ENCODE measurements at places on chromosomes 3 and 15. TPM values are rescaled to one million over a fixed set of nuclear protein-coding genes. Genes with fewer than 3 reads are reported as not detected.

DNA sequence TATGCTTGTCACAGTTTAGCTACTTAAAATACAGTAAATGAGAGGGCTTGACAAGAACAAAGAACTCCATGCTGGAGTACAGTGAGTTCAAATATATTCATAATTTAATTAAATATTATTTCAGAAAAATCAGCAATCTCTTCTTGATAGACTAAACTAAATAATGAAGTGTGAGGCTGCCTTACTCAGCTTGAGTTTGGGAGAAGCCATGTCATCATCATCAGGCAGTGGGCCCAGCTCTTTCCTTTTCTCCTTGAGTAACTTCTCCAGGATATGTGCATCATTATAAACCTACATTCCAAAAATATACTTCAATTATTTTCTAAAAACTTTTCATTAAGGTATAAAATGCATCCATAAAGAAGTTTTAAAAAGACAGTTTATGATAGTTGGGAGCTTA lies 70.5 kb downstream of the PBRM1 start:
- H3K36me3 ChIP-seq, result no peaks in the 10 kb centered on the region
- no peaks in the 10 kb centered on the region for H3K4me1 ChIP-seq
- H3K27ac ChIP-seq, result no peak overlapping the region
- DNase-seq, result no peak
- no peak overlapping the region for H3K4me3 ChIP-seq

DNA sequence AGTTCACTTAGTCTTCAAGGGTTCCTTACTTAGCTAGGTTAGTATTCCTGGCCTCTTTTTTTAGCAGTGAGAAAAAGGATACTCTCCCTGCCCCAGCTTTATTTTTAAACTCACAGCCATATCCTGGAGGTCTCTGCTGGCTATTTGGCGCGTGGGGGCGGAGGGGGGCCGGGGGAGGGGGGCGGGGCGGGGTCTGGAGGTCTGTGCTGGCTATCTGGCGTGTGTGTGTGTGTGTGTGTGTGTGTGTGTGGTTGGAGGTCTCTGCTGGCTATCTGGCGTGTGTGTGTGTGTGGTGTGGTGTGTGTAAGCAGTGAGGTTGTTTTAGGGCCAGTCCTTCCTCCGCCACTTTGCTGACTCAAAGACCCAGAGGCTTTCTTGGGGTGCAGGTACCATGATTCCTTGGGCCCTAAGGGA lies 579 bp upstream of the PLAAT1 start:
- H3K27ac ChIP-seq, result no peak overlapping the region
- no peaks in the 10 kb centered on the region for H3K4me1 ChIP-seq
- H3K36me3 ChIP-seq, result no peaks in the 10 kb centered on the region
- no peaks in the 10 kb centered on the region for H3K27me3 ChIP-seq
- peak overlapping the region; percentile 33 for H3K4me3 ChIP-seq
- no peak for DNase-seq

DNA sequence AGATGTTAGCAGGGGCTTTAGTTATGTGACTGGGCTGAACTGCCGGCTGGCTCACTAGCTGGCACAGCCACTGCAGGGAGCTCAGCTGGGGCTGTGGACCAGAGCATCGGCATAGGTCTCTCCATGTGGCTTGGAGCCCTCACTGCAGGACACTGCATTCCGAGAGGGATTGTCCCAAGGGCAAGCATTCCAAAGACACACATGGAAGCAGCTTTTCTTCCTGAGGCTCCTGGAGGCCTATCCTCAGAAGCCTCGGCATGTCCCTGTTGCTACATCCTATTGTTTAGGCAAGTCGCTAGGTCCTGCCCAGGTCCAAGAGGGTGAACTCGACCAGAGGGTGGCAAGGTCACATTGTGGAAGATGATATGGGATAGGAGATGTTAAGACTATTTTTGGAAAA lies 209.8 kb downstream of the PLCL2 start:
- H3K27ac ChIP-seq, result no peak overlapping the region
- H3K27me3 ChIP-seq, result no peaks in the 10 kb centered on the region
- peak; percentile 35 for DNase-seq
- no peaks in the 10 kb centered on the region for H3K36me3 ChIP-seq
- no peaks in the 10 kb centered on the region for H3K4me1 ChIP-seq
- no peak overlapping the region for H3K4me3 ChIP-seq

- no peaks in the 10 kb centered on the region for H3K36me3 ChIP-seq
- H3K27ac ChIP-seq, result no peak overlapping the region
- no peak overlapping the region for H3K4me3 ChIP-seq
- no peak for DNase-seq
- peaks cover 21% of the 10 kb centered on the region for H3K4me1 ChIP-seq
- H3K27me3 ChIP-seq, result no peaks in the 10 kb centered on the region
Observed at GRCh38 chr3:194951931-194952582, 266.4 kb downstream of the FAM43A start.

DNA sequence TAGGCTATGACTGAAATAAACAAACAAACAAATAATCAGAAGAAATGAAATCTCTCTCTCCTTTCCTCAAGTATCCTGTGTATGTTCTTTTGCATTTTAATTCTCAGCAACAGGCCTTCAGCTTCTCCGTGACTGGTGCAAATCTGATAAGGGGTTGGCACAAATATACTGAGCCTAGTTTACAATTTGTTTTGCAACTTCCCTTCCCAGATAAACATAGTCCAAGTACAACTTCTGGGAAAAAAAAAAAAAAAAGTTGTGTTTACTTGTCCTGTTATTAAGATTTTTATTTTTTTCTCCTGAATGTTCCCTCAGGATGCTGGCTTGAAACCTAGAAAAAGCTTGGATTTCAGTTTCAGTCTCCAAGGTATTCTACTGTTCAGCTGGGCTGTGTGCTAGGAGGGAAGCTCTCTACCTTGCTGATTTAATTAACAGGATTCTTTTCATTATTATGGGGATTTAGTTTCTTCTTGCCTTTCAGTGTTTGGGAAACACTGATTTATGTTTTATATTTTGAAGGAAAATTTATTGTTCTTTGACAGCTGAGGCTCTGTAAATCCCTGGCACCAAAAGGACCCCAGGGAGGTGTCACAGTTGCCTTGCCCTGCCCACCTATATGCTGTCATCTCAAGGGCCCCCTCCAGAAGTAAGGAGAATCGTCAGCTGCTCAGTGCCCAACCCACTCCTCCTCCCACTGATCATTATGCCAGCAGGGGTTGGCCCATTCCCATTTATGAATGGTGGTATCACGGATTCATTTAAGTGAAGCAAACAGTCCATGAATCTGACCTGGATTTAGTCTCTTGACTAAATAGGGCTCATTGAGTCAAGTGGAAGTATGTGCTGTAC lies 185.2 kb downstream of the MEIS2 start:
- H3K4me3 ChIP-seq, result no peak overlapping the region
- no peak overlapping the region for H3K27ac ChIP-seq
- H3K36me3 ChIP-seq, result no peaks in the 10 kb centered on the region
- H3K27me3 ChIP-seq, result no peaks in the 10 kb centered on the region

Gene SAXO2
- 0.61 TPM for total RNA-seq

GRCh38 chr3:125611908-125612307 lies 16.6 kb upstream of the OSBPL11 start:
- no peak overlapping the region for H3K27ac ChIP-seq
- H3K4me3 ChIP-seq, result no peak overlapping the region
- no peak for DNase-seq
- H3K36me3 ChIP-seq, result no peaks in the 10 kb centered on the region
- H3K4me1 ChIP-seq, result peaks cover 6% of the 10 kb centered on the region

- no peaks in the 10 kb centered on the region for H3K4me1 ChIP-seq
- no peak overlapping the region for H3K27ac ChIP-seq
- DNase-seq, result peak; percentile 70
- no peaks in the 10 kb centered on the region for H3K27me3 ChIP-seq
Observed at GRCh38 chr15:38414357-38414756, 39.6 kb upstream of the FAM98B start.

DNA sequence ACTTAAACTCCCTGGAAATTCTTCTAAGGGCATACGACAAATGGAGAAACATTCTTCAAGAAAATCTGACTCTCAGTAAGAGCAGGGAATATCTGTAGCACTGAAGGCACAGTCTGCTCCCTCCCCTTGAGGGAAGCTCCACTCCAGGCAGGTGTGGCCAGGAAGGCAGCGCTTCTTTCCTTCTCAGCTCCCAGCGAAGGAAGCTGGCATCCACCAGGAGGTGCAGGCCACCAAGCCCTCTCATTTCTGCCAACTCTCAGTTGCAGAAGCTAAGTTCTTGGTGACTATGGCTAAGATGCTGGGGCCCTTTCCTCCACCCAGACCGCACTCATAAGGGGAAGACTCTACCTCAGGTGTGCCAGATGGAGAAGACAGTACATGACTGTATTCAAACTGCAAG lies 37.7 kb upstream of the SLC41A3 start:
- H3K36me3 ChIP-seq, result no peaks in the 10 kb centered on the region
- H3K27ac ChIP-seq, result no peak overlapping the region
- DNase-seq, result no peak
- no peaks in the 10 kb centered on the region for H3K27me3 ChIP-seq
- no peak overlapping the region for H3K4me3 ChIP-seq

- no peaks in the 10 kb centered on the region for H3K36me3 ChIP-seq
- no peak overlapping the region for H3K27ac ChIP-seq
- no peak for DNase-seq
- H3K4me3 ChIP-seq, result no peak overlapping the region
- H3K4me1 ChIP-seq, result no peaks in the 10 kb centered on the region
- no peaks in the 10 kb centered on the region for H3K27me3 ChIP-seq
Observed at GRCh38 chr3:23288286-23288685, 85.2 kb downstream of the UBE2E2 start.

GRCh38 chr15:48946074-48946839 lies 17.5 kb downstream of the SHC4 start:
- DNase-seq, result no peak
- H3K4me1 ChIP-seq, result peaks cover 13% of the 10 kb centered on the region
- no peaks in the 10 kb centered on the region for H3K27me3 ChIP-seq
- H3K36me3 ChIP-seq, result no peaks in the 10 kb centered on the region

Gene FEZF2
- not detected for total RNA-seq

GRCh38 chr15:52010633-52011595 lies 8.1 kb upstream of the MAPK6 start:
- no peak for DNase-seq
- no peaks in the 10 kb centered on the region for H3K4me1 ChIP-seq
- H3K36me3 ChIP-seq, result no peaks in the 10 kb centered on the region
- no peak overlapping the region for H3K4me3 ChIP-seq
- no peaks in the 10 kb centered on the region for H3K27me3 ChIP-seq
- no peak overlapping the region for H3K27ac ChIP-seq

DNA sequence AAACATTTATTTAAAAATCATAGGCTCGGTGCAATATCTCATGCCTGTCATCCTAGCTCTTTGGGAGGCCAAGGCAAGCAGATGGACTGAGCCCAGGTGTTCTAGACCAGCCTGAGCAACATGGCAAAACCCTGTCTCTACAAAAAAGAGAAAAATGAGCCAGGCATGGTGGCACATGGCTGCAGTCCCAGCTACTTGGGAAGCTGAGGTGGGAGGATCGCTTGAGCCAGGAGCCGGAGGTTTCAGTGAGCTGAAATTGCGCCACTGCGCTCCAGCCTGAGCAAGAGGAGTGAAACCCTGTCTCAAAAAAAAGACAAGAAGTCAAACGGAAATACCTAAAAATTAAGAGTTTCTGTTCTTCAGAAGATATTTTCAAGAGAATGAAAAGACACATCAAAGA lies 122.3 kb downstream of the RSL24D1 start:
- H3K4me3 ChIP-seq, result no peak overlapping the region
- no peaks in the 10 kb centered on the region for H3K27me3 ChIP-seq
- no peak overlapping the region for H3K27ac ChIP-seq
- H3K4me1 ChIP-seq, result no peaks in the 10 kb centered on the region
- H3K36me3 ChIP-seq, result no peaks in the 10 kb centered on the region

DNA sequence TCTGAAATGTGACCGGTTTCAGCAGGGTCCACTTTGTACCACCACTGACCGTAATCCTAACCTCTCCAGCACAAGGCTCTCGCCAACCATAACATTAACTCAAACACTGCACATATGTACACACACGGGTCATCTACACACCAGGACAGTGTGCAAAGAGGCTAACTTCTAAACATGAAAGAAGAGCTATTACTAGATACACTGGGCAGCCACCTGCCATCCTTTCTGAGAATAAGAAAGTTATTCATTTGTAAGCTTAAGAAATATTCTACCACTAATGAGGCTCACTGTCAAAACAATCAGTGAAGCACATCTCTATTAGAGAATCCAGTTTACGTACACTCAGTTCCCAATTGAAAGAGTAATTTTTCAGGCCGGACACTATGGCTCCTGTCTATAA lies 59.1 kb upstream of the PARL start:
- no peaks in the 10 kb centered on the region for H3K4me1 ChIP-seq
- H3K27ac ChIP-seq, result no peak overlapping the region
- H3K4me3 ChIP-seq, result no peak overlapping the region
- H3K27me3 ChIP-seq, result no peaks in the 10 kb centered on the region
- H3K36me3 ChIP-seq, result no peaks in the 10 kb centered on the region

DNA sequence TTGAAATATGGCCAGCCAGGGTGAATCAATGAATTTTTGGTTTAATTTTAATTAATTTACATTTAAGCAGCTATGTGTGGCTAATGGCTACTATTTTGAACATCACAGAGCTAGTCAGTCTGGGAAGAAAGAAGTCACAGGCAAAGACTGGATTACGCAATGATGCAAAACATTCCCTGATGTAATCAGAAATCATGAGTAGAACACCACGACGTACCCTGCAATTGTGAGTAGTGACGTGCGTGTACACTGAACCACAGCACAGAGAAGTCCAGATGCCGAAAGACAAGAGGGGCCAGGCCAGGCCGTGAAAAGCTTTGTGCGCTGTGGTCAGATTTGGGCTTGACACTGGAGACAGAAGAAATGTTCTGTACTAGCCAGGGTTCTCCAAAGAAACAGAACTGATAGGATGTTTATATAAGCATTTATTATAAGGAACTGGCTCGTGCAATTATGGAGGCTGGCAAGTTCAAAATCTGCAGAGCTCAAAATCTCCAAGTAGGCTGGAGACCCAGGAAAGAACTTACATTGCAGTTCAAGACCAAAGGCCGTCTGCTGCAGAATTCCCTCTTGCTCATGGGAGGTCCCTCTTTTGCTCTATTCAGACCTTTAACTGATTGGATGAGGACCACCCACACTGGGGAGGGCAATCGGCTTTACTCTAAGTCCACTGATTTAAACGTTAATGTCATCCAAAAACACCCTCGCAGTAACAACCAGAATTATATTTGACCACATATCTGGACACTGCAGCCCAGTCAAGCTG lies 44.6 kb downstream of the SH3BP5 start:
- no peak overlapping the region for H3K4me3 ChIP-seq
- no peaks in the 10 kb centered on the region for H3K4me1 ChIP-seq
- no peak for DNase-seq
- no peaks in the 10 kb centered on the region for H3K36me3 ChIP-seq
- H3K27ac ChIP-seq, result no peak overlapping the region
- H3K27me3 ChIP-seq, result no peaks in the 10 kb centered on the region

DNA sequence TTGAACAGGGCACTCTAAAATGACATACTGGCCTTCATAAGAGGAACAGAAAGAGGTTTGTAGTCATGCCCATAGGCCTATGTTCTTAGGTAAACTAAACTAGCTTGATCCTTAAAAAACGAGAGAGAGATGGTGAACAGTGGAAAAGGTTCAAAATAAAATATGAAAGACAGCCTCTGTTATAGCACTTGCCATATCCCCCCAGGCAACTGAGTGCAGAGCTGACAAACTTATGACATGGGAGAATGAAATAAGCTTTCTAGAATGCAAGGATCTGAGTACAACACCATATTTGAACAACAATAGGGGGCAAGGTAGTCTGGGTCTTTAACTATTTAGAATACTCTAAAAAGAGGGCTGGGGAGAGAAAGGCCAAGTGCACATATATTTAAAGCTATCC lies 700.6 kb upstream of the CFAP20DC start:
- H3K4me1 ChIP-seq, result no peaks in the 10 kb centered on the region
- no peaks in the 10 kb centered on the region for H3K27me3 ChIP-seq
- H3K4me3 ChIP-seq, result no peak overlapping the region
- H3K27ac ChIP-seq, result no peak overlapping the region
